ENCODE measurements at places on chromosomes 4 and X.
A peak's percentile ranks its signal among the peaks of the same experiment; 100 is the strongest.

DNA sequence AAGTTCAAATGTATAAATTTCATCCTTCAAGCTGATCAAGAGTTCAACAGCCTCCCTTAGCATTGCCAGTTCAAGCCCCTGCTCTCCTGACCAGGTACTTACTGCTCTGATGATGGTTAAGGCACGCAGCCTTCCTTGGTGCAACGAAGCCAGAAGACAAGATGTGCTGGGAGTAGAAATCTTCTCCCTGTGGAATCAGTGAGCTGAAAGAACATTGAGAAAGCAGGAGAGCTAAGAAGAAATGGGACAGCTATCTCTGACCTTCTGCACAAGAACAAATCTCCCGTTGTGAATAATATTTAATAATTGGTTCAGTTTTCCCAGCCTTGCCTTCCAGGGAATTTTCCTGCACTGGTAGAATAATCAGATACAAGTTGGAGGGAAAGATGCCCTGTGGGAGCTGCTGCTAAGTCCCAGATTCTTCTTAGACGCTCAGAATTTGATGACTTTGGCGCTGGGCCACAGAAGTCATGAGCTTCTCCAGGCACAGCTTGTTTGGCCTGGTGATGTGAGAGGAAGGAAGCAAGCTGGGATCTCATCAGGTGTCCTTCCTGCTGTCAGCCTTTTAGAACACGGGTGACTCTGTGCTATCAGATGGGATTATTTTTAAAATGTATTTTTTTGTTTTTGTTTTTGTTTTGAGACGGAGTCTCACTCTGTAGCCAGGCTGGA, 77.8 kb downstream of the CD38 start:
- no peak for DNase-seq

DNA sequence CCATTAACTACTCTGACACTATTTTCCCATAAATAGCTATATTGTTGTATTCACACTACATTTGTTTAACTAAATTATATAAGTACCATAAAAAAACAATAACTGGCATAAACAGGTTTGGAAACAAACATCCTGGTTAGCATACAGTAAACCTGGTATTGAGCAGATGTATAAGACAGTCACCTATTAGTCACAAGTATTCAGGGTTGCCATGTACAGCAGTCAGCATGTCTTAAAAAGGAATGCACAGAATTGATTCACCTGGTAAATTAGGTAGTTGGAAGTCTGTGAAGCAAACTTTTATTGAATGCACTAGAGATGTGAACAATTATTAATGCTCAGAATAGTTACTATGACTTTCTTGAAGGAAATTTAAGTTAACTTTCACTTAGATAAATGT, 137.9 kb downstream of the FAM13A start:
- DNase-seq, result no peak

GRCh38 chr4:161419822-161420221, 744.0 kb downstream of the FSTL5 start:
- no peak for DNase-seq

GRCh38 chr4:118936406-118936805, 47.8 kb downstream of the SYNPO2 start:
- no peak for DNase-seq

- DNase-seq, result no peak
Measured at GRCh38 chr4:78002260-78002659, 54.9 kb upstream of the FRAS1 start.

- no peak for DNase-seq
Measured at GRCh38 chr4:2626231-2626630, 89.8 kb downstream of the FAM193A start.

GRCh38 chrX:51336584-51336983, 4.0 kb downstream of the NUDT10 start:
- no peak for DNase-seq

DNA sequence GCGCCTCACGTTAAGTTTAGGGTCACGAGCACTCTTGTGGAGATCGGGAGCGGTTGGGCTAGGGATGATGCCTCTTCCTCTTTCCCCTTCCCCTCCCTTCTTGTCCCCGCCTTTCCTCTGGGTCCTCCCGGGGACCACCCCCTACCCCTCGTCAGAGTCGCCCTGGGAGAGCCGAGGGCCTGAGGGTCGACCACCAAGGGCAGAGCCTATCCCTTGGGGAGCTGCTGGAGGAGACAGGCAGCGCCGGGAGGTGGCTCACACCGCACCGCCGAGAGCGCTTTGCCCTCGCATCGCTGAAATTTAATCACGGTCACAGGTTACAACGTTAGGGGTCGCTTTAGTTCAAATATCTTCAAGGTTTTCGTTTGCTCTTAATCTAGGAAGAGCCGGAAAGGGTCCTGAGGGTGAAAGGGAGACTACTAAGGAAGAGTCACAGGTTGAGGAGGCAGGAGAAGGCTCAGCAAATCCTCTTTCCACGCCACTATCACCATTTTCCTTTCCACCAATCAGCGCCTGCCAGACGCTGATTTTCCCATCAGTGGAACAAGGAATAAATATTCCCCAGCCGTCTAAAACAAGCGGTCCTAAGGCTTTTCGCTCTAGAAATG, 528 bp upstream of the SNCA start:
- DNase-seq, result no peak

DNA sequence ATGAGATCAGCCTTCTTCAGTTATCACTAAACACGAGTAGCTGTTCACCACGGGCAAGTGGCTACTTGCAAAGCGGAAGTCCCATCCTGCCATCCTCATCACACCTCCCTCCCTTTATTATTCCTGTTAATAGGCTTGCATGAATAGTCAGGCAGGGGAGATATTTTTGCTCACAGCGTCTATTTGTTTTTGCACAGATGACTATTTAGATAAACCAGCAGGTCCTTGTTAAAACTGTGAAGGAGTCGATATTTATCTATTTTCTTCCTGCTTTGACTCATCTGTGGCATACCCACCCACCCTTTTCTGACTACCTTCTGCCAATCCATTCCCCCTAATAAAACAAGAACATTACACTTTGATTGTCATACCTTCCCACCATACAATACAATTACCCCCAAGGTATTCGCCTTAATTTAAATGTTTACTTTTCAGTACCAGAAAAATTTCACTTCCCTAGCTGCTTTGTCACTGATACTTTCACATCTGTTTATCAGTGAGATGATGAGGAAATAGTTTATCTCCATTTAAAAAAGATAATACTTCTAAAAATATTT, 96.6 kb upstream of the BANK1 start:
- peak; percentile 46 for DNase-seq

GRCh38 chr4:183118585-183118984, 19.5 kb downstream of the WWC2 start:
- no peak for DNase-seq

- DNase-seq, result no peak
Measured at GRCh38 chrX:20434986-20435385, 168.3 kb upstream of the RPS6KA3 start.

GRCh38 chr4:152394791-152395190, 141.1 kb downstream of the FBXW7 start:
- DNase-seq, result no peak

GRCh38 chr4:153064571-153064970, 128.4 kb downstream of the FHDC1 start:
- no peak for DNase-seq

DNA sequence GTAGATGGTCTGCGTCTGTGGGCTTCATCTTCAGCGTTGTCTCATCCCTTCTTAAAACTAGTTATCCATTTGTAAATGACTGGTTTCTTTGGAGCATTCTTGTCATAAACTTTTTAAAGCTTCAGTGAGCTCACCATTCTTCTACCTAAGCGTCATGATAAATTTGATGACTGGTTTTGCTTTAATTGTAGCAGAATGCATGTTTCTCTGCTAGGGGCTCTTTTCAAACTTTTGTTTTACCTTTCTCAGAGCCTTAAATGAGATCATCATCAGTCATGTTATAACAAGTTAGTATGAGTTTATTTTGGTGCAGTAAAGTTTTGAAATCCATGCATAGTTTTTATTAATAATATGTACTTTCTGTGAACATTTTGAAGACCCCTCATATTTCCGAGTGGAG, 6.3 kb upstream of the ADGRL3 start:
- DNase-seq, result no peak

GRCh38 chrX:19403696-19404095, 60.0 kb downstream of the PDHA1 start:
- DNase-seq, result no peak

DNA sequence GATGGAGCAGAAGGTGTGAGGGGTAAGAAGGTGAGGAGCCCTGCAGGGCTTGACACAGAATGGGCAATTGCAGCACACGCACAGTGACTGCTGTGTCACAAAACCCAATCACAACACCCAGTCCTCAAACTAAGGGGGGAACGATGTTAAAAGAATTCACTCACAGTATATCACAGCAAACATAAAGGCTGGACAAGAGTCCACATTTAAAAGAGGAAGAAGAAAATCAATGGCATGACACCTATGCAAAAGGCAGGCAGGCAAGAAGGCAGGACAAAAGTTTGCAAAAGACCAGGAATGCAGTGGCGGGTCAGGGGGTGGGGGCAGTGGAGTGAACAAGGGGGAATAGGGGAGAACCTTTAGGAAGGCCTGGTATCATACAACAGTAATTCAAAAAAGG, 77.7 kb downstream of the CDS1 start:
- no peak for DNase-seq

DNA sequence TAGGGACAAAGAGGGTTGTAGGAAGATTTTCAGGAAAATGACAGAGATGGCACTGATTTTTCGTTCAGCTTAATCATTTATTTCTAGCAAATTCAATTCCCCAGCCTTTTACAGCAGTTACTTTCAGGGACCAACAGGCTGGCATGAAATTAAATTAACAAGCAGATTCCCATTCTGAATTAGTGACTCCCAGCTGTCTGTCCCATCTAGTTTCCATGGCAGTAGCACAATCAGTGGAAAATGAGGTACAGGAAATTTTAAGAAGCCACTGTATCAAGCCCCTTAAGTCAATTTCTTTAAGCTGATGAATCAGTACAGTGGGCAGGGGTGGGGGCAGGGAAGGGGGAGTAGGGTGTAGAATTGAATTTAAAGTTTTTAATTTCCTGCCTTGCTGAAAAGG, 121.1 kb upstream of the TEX13C start:
- no peak for DNase-seq

DNA sequence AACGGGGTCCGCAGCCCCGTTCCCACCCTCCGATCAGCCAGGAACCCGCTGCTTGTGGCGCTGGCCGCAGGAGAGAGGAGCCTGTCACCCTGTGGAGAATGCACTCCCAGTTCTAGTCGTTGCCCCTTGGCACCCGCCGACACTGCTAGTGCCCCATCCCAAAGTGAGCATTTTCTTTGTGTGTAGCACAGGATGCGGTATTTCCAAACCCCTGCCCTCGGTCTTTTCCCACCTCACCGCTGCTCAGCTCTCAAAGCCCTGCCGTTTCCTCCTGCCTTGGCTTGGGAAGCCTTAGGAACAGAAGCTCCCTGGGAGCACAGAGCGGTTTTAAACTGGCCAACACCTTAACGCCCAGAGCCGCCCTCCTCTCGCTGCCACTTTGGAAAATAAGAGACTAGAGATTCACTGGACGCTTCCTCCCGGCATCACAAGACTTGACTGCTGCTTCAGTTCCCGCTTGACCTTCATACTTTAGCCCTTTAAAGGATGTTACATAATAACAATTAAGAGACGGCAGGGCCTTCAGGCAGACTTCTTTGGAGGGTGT, 772 bp downstream of the CYP4V2 start:
- DNase-seq, result no peak

DNA sequence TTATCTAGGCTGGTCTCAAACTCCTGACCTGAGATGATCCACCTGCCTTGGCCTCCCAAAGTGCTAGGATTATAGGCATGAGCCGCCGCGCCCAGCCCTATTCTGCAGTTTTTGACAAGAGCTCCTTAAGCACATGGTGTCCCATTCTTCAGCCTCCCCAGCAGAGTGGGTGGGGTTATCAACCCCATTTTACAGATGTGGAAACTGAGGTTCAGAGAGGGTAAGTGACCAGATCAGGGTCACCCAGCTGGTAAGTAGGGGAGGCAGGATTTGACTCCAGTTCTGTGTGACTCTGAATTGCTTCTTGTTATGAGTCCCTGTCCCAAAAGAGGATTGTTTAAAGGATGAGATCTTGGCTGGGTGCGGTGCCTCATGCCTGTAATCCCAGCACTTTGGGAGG, 14.5 kb downstream of the MAN2B2 start:
- DNase-seq, result no peak

- DNase-seq, result no peak
Measured at GRCh38 chr4:184154199-184154598, 63.5 kb downstream of the ENPP6 start.

DNA sequence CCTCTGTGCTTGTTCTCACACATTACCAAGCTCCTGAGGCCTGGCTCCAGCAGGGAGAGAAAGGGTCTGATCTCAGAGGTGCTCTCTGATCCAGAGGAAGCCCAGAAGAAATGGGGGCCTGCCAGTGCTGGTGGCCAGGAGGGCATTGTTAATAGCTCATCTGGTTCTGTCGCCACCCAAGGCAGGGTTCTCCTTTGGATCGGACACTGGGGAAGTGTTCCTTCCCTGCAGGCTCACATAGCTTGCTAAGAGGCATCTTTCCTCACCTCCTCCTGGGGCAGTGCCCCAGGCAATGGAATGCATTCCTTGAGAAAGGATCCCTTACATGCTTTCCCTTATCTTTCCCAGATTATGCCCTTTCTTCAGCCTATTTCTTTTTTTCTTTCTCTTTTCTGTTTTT, 53.8 kb downstream of the RBM47 start:
- no peak for DNase-seq

DNA sequence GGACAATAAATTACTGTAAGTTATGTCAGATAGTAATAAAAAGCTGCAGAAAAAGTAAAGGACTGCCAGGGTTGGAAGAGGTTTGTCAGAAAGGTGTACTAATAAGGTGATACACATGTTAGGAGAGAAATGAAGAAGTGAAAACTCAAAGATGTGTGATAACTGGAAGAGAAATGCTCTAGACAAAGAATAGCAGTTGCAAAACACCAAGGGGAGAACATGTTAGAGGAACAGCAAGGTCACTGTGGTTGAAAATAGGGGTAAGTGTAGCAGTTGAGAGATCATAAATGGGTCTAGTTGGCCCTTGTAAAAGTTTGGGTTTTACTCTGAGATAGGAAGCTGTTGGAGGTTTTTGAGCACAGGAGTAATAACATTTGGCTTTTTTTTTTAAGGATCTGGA, 46.9 kb downstream of the HSPA4L start:
- no peak for DNase-seq

DNA sequence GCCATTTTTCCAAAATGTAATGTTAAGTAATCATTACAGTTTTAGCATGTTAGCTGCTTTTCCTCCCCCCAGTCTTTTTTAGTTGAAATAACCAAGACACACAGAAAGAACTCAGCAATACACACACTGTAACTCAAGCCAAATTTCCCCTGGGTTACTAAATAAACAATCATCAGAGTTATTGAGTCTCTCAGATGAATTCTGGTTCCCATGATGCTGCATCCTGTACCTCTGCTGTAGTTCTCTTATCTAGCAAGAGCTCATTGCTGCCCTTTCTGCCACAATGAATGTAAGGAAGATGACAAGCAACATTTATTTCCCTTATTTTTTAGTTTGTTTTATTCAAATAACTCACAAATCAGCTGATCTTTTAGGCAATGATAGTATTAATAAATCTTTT, 185.1 kb downstream of the ARHGAP6 start:
- peak; percentile 51 for DNase-seq

- DNase-seq, result no peak
Measured at GRCh38 chrX:18789916-18790315, 82.5 kb downstream of the PPEF1 start.

Data from NCI-H1105 (cell line).